Inflammatory macrophage treated with lipopolysaccharide for 1 hour (primary cell): ENCODE measurements at places on chromosomes 4 and X.
A peak's percentile ranks its signal among the peaks of the same experiment; 100 is the strongest.

- peak; percentile 86 for DNase-seq
Measured at GRCh38 chr4:15254236-15254880, 173.5 kb upstream of the C1QTNF7 start.

- DNase-seq, result no peak
Measured at GRCh38 chr4:18388039-18388438, 366.5 kb upstream of the LCORL start.

DNA sequence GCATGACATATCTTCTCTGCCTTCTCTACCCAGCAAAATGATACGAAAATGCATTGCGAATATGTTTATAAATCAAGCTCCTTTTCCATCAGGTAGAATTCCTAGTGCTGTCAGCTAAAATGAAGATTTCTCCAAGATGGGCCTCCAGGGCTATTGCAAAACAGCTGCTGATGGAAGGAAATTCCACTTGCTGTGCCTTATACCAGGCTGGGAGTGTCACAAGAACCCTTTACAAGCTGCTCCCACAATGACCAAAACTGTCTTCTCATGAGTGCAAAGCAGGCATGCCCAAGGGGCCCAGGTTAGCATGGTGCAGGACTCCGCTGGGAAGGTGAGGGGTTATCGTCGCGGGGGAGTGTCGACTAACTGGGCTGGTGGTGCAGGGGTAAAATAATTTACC, 8.7 kb downstream of the HNRNPH2 start:
- DNase-seq, result no peak

GRCh38 chr4:161799710-161800109, 364.1 kb downstream of the FSTL5 start:
- DNase-seq, result no peak

GRCh38 chr4:101197350-101197749, 150.0 kb downstream of the PPP3CA start:
- DNase-seq, result no peak

- no peak for DNase-seq
Measured at GRCh38 chrX:110477593-110478228, 119.1 kb downstream of the RTL9 start.

GRCh38 chr4:159506801-159507517, 404.1 kb downstream of the RAPGEF2 start:
- no peak for DNase-seq

GRCh38 chr4:6504900-6505496, 32.6 kb upstream of the PPP2R2C start:
- DNase-seq, result no peak

GRCh38 chr4:37909332-37910090, 18.6 kb downstream of the TBC1D1 start:
- DNase-seq, result no peak

DNA sequence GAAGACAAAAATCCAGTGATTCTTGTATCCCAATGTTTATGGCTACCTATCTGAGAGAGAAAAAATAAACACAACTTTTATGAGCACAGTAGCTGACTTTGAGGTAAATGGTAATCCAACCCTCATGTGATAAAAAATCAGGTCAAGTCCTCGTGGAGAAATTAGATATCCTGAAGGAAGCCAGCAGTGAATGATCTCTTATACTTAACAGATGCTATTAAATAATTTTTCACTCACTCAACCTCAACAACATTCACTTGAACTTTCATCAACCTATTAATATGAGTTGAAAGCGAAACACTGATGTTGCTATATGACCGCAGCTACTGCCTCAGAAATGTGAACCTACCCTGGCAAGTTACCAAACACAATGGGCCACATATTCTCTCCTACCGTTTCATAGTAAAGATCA, 105.4 kb downstream of the GPC3 start:
- DNase-seq, result no peak

DNA sequence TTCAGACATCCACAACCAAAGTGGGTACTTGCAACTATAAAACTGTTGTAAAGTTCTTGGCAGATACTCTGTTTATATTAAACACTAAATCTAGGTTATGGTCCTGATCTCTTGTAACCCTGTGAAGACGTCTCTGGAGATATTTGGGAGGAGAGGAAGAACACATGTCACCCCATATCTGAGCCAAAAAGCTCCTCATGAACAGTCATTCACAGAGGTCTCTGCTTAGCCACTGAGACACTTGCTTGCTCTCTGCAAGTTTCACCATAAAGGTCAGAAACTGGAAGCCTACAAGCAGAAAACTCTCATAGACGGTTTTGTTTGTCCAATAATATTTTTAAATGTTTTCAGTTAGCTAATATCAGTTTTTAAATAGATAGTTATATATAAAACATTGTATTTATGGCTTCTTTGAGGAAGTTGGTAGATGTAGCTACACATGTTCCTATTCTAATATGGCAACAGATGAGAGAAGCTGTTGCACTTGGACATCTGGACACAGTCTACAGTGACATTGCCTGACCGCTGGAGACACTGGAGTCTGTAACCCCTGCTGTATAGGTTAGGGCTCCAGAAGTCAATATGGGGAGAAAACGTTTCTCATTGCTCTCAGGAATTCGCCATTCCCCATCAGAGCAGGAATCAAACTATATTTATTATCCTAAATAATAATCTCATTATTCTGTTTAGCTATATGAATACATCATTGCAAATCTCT, 73.6 kb downstream of the C4orf46 start:
- DNase-seq, result no peak

- no peak for DNase-seq
Measured at GRCh38 chr4:78721747-78722146, 54.4 kb upstream of the BMP2K start.

GRCh38 chr4:126395664-126396063, 1080.9 kb downstream of the FAT4 start:
- no peak for DNase-seq

DNA sequence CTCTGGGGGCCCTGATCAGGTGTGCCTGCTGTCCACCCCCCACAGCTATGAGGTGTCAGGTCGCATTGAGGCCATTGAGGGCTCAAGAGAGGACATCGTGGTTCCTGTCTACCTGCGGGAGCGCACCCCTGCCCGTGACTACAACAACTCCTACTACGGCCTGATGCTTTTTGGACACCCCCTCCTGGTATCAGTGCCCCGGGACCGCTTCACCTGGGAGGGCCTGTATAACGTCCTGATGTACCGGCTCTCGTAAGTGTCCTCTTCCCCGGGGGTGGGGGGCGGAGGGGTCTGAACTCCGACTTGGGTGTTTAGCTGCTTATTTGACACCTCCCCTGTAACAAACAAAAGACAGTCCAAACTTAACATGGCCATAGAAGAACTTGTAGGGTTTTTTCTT, 10.5 kb downstream of the USP11 start:
- DNase-seq, result no peak

GRCh38 chrX:124938715-124939114, 381.0 kb upstream of the TEX13C start:
- no peak for DNase-seq

- DNase-seq, result no peak
Measured at GRCh38 chrX:122219226-122219625, 964.9 kb upstream of the GRIA3 start.
